ENCODE measurements at places on chromosomes 16 and 17.

DNA sequence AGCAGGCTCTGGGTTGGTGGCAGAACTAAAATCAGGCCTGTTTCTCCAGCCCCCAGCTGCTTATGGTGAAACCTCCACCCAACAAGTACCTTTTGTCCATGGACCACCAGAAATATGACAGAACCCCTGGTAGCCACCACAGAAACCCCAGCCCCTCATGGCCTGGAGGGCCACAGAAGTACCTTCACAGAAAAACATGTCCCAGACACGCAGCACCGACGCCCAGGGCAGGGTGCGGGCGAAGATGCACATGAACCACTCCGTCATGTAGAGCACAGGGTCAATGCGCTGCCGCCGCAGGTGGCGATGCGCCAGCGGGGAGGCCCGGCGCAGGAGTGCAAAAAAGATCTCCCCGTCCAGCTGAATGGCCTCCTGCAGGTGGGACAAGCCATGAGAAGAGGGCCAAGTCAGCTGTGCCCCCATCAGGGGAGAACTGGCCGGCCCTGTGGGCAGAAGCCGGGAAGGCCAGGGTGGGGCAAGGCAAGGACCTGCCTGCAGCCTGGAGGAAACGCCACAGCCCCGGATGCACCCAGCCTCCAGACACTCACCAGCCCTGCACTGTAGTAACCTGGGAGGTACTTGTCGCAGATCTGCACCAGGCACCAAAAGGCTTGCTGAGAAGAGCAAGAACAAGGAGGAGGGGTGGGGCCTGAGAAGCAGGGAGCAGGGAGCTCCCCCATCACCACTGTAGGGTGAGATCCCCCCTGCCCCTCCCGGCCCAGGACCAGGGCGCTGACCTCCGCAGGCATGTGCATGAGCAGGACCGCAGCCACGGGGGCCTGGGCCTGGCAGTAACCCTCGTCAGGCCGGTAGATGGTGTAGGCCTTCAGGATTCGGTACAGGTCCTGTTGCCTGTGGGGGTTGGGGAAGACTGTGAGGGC, 4.1 kb upstream of the CD2BP2 start:
- DNase-seq = no peak

DNA sequence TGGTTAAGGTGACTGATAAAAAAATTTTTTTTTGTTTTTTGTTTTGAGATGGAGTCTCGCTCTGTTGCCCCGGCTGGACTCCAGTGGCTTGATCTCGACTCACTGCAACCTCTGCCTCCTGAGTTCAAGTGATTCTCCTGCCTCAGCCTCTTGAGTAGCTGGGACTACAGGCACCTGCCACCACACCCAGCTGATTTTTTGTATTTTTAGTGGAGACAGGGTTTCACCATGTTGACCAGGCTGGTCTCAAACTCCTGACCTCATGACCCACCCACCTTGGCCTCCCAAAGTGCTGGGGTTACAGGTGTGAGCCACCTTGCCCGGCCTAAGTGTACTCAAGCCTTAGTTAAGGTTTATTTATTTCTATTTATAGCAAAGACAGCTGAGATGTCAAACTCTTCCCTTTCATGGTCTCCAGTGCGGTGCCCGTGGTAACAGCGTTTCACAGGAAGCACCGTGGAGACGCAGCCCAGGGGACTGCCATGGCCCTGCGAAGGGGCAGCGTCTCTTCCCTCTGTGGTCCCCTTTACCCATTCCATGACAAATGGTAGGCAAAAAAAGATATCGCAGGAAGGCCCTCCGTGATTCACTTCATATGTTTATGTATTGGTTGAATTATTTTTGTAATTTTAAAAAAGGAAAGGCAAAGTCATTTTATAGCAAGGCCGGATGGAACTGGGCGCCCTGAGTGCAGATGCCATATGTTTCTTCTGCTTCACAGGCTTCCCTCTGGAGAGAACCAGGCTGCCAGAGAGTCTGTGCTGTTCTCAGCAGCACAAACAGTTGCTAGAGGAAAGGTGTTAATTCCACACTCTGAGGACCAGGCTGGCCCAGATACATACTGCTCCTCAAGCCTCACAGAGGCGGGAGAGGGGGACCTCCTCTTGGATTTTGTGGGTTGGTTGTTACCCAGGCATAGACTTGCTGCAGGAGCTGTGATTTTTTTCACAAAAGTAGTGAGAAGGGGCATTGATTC, 29.2 kb downstream of the DDX19A start:
- DNase-seq = no peak

- no peak for DNase-seq
Observed at GRCh38 chr17:33521784-33522183, 228.7 kb upstream of the ASIC2 start.

- DNase-seq = no peak
Observed at GRCh38 chr16:30004811-30005242, 6.0 kb downstream of the DOC2A start.

DNA sequence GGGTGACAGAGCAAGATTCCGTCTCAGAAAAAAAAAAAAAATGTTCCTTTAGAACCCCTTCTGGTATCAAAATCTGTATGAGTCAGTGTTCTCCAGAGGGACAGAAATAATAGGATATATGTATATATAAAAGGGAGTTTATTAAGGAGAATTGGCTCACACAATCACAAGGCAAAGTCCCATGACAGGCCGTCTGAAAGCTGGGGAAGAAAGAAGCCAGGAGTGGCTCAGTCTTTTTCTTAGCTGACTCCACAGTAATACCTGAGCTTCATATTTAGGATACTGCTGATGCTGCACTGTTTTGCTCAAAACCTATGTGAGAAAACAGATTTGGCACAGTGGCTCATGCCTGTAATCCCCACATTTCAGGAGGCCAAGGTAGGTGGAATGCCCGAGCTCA, 22.5 kb downstream of the ZZEF1 start:
- no peak for DNase-seq

Data from stimulated activated CD8-positive, alpha-beta memory T cell treated with anti-CD3 and anti-CD28 coated beads, Interleukin-4, amount 100 ng/mL, for 1 hour (primary cell).